ENCODE measurements at places on chromosomes 16 and 17.
A peak's percentile ranks its signal among the peaks of the same experiment; 100 is the strongest.

GRCh38 chr17:80264205-80265075 is 3.8 kb downstream of the RNF213 start:
- DNase-seq: no peak

GRCh38 chr17:27651411-27652345 is 20.7 kb downstream of the LGALS9 start:
- DNase-seq: no peak

- DNase-seq: peak; percentile 87
Measured at GRCh38 chr16:55944377-55944802, 69.2 kb upstream of the CES5A start.

DNA sequence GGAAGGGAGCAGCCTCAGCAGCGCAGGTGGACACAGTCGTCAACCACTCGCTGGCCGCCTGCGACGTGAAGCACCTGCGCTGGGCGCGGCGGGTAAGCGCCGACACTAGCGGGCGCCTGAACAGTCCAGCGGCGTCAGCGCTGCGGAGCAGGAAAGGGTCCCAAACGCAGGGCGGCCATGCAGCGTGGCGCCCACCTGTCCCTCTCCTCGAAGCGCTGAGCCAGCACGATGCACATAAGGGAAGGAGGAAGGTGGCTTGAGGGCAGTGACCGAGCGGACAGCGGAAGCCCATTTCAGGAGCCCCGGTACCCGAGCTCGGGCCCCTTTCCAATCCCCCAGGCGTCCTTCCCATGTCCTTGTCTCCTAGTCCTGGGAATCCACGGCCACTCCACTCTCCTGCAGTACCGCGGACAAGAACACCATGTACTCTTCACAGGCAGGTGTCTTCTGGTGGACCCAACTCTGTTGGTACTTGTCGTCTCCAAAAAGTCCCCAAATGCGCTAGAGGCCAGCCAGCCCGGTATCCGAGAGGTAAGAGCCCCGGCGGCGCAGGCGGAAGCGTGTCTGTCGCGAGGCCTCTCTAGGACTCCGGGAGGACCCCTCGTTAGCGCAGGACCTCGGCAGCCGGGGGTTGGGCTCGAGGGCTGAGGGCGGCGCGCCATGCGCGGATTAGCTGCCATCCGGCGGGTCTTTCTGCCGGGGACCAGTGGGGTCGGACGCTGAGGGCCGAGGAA is 14.4 kb downstream of the ZNF232 start:
- peak; percentile 88 for DNase-seq

DNA sequence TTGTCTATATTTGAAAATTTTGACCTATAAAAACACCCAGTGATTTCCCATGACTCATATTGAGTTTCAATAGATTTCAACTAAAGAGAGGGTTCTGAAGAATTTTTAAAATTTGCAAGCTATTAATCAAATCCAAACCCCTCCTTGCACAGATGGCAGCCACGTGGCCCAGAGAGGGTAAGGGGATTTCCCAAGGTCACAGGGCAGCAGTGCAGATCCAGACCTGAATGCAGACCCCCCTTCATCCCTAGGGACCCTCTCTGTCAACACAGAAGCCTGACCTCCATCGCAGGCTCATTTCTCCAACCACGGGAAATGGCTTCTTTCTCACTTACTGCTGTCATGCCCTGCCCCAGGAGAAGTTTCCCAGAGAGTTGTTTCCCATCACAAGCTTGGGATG is 24.7 kb upstream of the CES5A start:
- no peak for DNase-seq

- peak; percentile 33 for DNase-seq
Measured at GRCh38 chr16:86761111-86762031, 183.0 kb downstream of the FOXL1 start.

DNA sequence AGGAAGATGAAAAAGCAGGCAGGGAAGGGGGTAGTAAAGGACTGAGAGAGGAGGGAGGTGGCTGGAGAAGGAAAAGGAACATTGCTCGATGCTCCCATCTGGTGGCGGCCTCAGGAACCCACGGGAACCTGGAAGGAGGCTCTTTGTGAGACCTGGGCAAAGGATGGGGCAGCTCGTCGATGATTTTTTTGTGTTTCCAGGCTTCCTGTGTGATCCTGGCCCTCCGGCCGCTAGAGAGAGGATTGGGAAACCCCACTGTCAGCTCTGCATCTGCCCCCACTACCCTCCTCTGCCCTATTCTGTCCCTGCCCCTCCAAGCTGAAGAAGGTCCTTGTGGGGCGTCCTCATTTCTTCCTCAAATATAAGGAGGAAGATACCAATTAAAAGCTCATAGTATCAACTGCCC is 6.6 kb downstream of the WFIKKN2 start:
- DNase-seq: peak; percentile 83

DNA sequence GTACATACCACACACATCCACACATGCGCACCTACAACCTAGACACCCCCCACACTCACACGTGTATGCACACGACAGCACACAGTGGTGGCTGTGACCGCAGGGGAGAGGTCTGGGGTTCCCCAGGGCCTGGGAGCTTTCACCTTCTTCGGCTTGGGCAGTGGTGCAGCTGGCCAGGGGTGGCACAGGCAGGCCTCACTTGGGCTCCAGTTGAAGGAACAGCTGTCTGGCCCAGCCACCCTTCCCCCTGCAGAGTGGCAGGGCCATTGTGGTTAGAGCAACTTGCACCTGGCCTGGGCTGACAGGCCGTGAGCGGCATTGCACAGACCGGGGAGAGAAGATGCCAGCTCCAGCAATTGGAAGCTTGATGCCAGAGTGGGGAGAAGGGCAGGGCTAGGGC is 114.5 kb upstream of the GSE1 start:
- no peak for DNase-seq

DNA sequence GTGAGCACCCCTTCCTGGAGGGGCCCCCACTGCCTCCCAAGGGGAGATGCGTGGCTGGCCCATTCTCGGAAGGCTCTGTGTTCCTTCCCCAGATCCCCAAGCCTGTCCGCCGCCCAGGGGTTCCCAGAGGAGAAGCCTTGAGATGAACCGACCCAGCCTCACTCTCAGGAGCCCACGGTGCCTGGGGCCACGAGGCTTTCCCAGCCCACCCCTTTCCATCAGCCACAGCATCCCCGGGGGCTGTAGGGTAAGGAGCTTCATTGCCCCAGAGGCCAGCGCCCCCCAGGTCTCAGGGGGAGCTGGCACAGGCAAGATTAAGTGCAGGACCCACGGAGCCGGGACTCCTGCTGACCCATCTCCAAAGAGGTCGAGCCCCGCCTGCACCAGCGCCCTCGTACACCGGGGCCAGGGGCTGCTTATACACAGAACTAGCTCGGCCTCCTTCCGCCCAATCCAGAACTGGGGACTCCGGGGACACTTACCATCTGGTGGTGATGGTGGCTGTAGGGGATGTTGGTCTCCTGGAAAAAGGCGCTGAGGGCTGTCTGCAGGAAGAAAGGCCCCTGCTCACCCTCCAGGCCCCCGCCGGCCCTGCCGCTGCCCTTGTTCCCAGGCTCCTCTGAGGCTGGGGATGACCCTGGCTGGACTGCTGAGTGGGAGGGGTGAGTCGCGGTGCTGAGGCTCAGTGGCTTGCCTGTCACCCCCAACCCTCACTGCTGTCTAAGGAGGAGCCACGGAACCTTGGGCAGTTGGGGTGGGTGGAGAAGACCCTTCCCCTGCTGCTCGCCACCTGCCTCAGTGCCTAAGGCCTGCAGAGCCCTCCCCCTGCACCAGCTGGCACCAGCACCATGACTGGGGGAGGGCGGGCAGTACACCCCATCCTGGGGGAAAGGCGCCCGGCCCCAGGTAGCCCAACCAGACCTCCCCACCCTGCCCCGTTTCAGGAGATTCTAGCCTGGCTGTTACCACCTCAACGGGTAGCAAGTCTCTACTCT is 4.4 kb downstream of the UBALD1 start:
- DNase-seq: no peak

DNA sequence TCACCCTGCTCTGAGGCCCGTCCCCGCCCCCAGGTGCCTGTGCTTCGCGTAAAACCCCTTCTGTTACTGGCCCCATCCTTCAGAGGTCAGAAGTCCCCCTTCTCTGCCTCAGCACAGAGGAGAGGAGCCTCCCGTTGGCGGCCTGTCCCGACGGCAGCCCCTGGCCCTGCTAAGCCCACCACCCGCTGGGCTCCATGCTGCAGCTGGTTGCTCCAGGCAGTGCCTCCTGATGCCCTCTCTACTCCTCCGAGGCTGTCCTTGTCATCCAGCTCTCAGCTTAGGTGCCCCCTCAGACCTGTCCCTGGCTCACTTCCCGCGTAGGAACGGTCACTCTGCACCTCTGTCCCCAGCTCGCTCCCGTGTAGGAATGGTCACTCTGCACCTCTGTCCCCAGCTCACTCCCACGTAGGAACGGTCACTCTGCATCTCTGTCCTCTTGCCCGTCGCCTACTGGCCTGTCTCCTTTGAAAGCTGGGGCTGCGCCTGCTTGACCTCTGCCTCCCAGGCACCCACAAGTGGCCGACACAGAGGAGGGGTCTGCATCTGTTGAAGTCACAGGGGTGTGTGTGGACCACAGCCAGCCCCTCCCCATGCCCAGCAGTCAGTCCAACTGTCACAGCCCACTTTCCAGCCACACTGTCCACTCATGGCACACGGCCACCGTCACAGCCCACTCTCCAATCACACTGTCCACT is 31.7 kb upstream of the ZC3H18 start:
- peak; percentile 67 for DNase-seq

DNA sequence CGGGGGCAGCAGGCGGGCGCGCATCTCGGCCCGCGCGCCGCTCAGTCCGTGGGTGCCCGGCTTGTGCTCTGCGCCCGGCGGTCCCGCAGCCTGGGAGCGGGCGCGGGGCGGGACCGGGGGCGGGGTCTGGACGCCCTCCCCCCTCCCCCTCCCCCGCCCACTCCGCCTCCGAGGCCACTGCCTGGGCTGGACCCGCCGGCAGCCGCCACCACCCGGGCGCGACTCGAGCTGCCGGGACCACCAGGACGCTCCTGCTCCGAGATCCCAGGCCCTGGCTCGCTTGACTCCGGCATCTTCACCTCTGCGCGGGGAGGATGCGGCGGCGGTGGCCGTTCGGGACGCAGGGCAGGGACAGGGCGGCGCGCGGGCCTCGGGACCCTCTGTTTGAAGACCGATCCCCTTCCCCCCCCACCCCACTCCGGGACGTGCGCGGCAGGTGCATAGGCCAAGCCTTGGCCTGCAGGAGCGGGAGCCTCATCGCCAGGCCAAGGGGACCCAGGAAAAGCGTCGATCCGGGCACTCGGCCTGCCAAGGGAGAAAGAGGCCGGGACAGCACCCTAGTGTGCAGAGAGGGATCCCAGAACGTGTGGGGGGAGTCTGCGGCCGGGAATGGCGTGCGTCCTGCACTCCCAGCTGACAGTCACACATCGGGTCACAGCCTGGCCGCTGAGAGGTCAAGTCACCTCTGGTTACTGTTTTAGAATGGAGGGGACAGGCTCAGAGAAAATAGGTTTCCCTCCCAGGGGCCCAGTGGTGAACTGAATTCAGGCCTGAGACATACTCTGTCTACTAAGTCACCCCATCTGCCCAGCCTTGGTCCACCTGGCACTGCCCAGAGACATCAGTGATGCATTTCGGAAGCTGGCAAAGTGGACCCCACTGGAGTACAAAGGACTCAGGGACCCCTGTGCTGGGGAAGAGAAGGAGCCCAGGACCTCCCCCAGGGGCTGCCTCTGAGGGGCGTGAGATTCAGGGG is at the start of gene HS3ST6:
HS3ST6 (minus strand) TSS at position 65 of the 976 bp plus-strand sequence. CDS start 92 bp downstream, outside the sequence.
- DNase-seq: no peak

DNA sequence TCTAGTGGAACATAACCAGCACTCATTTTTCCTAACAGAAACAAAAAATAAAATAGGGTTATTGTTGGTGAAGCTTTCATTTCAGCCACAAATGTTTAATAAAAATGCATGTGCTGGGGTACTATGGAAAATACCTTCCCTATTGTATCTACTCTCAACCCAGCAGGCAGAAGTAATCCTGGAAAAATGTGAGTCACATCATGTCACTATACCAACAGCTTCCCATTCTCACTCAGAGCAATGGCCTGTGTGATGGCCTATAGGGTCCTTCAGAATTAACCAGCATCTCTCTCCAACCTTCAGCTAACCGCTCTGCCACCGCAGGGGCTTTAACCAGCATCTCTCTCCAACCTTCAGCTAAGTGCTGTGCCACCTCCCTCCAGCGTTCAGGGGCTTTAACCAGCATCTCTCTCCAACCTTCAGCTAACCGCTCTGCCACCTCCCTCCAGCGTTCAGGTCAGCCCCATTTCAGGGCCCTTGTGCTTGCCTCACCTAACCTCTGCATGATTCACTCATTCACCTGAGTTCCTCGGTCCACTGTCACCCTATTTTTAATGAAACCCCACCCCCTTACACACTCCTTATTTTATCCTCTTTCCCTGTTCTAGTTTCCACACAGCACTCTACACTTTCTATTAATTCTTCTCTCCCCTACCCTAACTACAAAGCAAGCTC is 34.0 kb downstream of the UBE2G1 start:
- no peak for DNase-seq

DNA sequence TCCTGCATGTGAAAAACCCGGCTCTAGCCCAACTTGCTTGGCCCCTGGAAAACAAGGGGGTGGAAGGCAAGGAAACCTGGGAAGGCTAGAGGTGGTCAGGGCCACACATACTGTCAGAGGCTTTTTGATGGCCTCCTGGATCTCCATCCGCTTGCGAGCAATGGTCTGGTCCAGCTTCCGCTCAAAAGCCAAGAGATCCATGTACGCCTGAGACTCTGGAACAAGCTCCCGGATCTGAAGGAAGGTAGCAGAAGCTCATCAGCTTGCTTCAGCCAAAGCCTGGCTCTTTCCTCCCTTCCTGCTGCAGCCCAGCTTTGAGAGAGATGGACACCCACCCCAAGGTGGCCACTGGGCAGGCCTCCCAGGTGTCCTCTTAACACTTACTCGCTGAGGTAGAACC is 5.7 kb downstream of the SMARCD2 start:
- DNase-seq: no peak

GRCh38 chr16:24975428-24975889 is 39.7 kb downstream of the ARHGAP17 start:
- no peak for DNase-seq

- no peak for DNase-seq
Measured at GRCh38 chr16:22670551-22671041, 143.4 kb upstream of the HS3ST2 start.

GRCh38 chr17:2034806-2035540 is 5.0 kb downstream of the DPH1 start:
- DNase-seq: no peak

GRCh38 chr16:51151961-51152663 is 1.0 kb upstream of the SALL1 start:
- DNase-seq: no peak

Data from left lung (tissue), 14 donors.